Endodermal cell (in vitro differentiated cells): ENCODE measurements at places on chromosomes 2 and 18.

GRCh38 chr18:24023185-24023814 lies 8.7 kb downstream of the TTC39C start:
- peak; percentile 83 for DNase-seq

- no peak for DNase-seq
These were observed 311.1 kb downstream of the TXNL1 start for GRCh38 chr18:56327191-56327885.

- no peak for DNase-seq
These were observed 63.5 kb downstream of the SMCHD1 start for GRCh38 chr18:2719040-2719439.

DNA sequence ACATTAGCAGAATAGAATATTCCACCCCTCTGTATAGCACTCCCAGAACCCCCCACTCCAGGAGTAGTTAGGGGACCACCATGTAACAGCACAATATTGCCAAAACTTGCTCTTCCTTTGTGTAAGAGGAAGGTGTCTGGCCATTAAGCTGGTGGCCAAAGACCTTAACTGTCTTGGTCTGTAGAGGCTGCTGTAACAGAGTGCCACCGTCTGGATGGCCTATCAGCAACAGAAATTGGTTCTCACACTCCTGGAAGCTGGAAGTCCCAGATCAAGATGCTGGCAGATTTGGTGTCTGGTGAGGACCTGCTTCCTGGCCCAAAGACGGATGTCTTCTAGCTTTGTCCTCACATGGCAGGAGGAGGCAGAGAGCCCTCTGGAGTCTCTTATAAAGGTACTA lies 61.6 kb upstream of the TGFA start:
- no peak for DNase-seq

DNA sequence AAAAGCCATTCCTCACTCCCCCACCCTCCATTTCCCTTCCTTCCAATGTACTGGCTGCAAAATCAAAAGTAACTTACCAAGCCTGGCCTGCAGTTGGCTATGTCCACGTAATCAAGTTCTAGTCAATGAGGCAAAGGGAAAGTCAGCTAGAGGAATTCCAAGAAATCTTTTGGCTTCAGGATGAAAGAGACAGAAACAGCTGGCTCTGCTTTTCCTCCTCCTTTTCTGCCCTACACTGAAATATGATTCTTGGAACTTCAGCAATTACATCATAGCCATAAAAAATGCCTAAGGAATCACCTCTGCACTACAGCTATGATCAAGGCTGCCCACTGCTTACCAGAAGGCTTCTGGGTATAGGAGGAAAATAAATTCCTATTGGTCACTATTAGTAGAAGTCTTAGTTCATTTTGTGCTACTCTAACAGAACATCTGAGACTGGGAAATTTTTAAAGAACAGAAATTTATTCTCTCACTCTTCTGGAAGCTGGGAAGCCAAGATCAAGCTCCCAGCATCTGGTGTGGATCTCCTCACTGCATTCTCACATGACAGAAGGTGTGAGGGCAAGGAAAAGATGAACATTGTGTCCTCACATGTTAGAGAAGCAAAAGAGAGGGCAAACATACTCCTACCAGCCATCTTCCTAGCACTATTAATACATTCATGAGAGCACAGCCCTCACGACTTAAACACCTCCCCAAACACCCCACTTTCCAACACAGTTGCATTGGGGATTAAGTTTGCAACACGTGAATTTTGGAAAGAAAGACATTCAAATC lies 219.9 kb downstream of the TMX3 start:
- no peak for DNase-seq

- DNase-seq = no peak
These were observed 574.1 kb downstream of the SATB2 start for GRCh38 chr2:198883604-198884003.

DNA sequence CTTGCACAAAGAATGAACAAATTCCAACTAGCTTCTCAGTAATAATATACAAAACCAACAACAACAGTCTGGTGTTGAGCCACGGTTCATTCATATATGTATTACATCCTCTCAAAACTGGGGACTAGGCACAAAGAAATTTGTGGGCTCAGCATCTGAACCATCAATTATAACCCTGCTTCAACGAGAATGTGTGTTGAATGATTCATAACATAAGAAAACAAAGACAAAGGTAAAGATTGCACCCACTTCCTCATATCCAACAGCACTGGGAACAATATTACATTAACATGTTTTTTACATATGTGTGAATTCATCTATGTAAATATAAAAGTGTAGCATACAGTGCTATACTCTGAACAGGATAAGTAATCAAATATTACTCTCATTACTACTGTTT lies 144.8 kb downstream of the CDH2 start:
- no peak for DNase-seq

DNA sequence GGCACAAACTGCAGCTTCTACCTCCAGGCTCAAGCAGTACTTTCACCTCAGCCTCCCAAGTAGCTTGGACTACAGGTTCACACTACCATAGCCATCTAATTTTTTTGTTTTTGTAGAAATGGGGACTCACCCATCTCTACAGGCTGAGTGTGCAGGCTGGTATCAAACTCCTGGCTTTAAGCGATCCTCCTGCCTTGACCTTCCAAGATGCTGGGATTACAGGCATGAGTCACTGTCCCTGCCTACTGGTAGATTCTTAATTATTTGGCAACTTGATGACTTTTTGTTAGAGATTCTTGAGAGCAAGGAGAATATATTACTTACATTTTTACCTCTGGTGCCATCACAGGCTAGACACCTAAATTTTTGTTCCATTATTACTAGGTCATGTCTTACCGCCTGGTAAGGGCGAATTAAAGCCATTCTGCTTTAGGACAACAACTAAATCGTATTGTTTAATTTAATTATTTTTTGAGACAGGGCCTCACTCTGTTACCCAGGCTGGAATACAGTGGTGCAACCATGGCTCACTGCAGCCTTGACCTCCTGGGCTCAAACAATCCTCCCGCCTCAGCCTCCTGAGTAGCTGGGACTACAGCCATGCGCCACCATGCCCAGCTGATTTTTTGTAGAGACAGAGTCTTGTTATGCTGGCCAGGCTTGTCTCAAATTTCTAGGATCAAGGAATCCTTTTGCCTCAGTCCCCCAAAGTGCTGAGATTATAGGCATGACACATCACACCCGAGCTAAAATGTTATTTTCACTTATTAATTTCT lies 15.7 kb downstream of the DYNC1I2 start:
- DNase-seq = no peak

DNA sequence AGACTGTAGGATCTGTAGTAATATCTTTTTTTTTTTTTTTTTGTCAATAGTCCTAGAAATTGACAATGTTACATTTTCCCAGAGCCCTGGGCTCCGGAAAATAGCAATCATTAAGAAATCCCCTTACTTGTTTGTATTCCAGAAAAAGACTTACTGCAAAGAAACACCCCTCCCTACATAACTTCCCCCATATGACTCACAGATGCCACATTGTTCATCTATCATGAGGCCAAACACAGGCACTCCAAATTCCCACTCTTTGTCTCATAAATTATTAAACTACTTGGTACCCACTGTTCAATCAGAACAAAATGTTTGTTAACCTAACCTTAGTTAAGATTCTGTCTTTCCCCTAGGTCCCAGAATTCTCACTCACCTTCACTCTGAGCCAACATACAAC lies 53.5 kb downstream of the TEX51 start:
- DNase-seq = no peak

DNA sequence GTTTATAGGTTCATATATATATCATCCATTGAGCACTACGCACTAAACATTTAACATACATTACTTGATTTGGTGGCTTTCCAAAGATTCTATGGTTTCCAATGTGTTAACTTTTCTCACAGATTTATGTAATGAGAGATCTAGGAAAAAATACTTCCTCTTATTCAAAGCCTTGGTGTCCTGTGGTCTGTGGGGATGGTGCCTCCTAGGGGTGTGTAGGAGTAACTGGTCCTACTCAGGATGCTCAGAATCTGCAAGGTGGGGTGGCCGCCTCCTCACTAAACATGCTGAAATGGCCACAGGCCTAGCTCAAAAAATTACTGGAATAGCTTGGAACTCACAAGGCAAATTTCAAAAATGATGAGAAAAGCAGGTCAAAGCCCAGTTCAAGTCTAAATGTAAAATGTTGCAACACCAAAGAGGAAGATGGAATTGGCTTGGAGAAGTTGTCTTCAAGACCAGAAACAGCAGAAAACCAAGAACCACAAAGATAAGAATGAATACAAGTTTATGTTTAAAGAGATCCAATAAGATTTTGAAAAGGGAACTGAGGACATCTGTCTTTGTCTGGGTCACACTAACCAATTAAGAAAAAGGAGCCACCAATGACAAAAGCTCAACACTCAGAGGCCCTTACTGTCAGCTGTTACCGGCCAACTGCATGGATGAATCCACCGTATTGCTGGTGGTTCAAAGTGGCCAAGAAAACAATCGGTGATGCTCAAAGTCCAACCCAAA lies 11.5 kb downstream of the GPR55 start:
- DNase-seq = peak; percentile 59

DNA sequence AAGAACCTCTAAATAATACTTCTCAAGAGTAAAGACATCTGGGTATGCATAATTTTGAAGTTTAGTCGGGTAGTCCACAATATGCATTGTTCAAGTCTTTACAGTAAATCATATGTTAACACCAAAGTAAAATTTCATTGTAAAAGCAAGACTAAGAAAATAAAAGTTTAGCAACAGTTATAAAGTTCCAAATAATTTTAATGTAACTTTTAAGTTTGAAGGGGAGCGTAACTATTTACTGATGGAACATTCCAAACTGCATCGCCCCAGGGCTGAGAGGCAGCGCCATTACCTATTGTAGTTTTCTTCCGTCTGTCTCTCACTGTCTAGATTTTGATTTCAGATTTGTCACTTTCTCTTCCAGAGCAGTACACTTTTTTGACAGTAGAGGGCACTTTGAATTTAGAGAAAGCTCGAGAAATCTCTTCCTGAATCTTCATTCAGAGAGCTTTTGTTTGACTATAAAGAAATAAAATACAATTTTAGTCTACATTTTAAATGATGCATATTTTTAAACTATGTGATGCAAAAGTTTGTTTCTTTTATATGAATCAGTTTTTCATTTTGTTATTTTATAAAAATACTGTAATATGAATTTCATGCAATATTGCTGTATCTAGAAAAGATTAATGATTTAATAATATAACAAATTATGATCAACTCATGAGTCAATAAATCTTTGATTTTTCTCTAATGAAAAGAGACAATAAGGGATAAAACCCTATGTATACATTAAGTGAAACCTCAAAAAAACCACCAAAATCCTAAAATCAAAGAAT lies 389.8 kb downstream of the FIGN start:
- no peak for DNase-seq

DNA sequence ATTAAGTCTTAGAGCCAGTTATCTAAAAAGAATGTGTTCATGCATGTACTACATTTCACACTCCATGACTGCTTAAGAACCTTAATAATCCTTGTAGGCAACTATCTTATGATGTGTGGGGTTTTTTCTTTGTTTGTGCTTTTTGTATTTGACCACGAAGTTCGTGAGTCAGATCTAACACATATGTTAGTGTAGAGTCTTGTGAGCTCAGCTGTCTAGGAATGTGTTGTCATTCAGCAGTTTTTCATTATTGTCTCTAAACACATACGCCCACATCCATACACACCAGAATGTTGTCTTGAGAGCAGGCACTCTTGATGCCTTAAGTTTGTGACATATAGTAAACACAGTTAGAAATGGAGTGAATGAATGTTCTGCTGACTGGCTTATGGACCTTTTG lies 38.4 kb downstream of the CAB39 start:
- DNase-seq = no peak

DNA sequence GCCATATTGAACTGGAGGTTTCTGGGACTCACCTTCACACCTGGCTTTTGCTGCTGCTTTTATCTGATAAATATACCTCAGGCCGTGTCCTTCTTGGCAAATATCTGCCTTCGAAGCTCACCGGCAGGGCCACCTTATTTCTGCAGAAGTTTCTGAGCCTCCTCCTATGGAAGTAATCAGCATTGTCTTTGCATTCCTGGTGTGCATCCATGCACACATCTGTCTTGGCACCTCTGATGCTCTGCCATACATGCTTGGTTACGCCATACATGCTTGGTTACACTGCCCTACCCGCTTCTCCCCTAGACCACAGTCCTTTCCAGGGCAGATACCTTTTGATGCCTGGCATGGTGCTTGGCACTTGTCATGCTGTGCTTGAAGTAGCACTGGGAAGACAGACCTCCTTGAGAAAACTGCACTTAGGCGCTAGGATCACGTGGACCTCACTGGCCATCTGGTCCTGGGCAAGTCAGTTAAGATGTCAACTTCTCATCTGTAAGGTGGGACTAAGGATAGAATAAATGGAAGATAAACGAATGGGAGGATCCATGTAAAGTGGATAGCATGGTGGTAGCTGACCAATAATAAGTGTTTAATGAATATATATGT lies 66.8 kb downstream of the ZNF236 start:
- DNase-seq = no peak

GRCh38 chr2:160967523-160967922 lies 192.7 kb upstream of the TANK start:
- no peak for DNase-seq

DNA sequence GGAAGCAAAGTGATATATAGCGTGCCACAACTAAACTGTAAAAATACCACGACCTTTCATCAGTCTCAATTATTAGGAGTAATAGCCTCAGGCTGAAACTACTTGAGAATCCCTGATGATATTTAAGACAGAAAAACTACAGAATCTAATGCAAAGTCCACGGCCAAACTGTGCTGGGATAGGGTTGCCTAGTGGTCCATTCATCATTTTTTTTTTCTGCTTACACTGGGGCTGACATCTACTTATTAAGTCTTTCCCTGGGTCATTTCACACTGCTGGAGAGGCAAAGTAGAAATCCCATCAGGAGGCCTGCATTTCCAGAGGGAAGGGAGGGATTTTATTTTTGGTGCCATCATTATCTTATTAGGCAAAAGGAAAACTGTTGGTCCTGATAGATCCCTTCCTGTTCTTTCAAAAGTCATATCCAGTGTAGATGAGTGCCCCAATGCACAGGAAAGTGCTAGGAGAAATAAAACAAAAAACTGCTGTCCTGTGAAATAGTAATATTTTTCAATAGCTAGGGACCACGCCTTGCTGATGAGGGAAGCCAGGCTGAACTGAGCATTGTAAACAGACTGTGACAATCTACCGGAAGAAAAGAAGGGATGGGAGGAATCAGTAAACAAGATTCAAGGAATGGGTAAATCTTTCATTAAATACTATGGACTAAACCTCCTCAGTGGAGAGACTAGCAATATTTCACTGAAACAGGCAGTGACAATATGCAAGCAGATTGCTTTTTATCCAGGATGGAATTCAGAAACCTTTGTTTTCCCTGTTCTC lies 644.3 kb downstream of the IRS1 start:
- no peak for DNase-seq

- no peak for DNase-seq
These were observed 111.1 kb downstream of the SGPP2 start for GRCh38 chr2:222535477-222535876.

GRCh38 chr2:199273042-199273511 lies 184.7 kb downstream of the SATB2 start:
- DNase-seq = no peak

GRCh38 chr2:12778369-12778768 lies 61.6 kb downstream of the TRIB2 start:
- DNase-seq = no peak
